Fibroblast of upper back skin (primary cell): ENCODE measurements at places on chromosomes 4 and X.

DNA sequence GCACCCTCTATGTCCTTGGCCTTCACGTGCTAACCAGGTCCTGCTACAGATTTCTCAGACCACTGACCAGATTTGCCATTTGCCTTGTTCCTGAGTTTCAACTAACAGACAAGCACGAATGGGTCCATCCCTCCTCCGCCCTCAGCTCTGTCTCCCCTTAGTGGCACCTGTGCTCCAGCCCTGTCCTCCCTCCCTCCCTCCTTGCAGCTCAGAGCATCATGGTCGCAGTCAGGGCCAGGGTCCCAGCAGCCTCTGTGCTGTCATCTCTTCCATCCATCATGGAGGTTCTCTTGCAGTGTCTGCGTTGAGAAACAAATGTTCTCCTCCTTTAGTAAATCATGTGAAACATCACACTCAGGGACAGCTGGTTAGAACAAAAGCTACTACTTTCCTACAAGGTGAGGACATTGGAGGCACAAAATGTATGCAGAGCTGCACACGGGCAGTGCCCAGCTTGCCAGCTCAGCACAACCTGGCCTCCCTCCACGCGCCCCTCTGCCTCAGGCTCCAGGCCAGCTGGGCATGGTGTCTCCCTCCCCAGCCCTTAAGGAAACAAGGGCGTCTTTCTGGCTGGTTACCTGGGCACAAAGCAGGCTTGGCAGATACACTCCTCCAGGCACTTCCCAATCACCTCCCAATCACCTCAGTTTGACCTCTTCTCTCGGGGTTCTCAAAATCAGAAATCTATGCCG is 79.5 kb upstream of the ATP6AP2 start:
- no peak for DNase-seq

GRCh38 chrX:39969819-39970504 is 127.8 kb downstream of the BCOR start:
- no peak for DNase-seq

GRCh38 chr4:146260521-146260920 is 46.2 kb downstream of the REELD1 start:
- no peak for DNase-seq

GRCh38 chr4:157020882-157021281 is 49.3 kb upstream of the PDGFC start:
- no peak for DNase-seq

- no peak for DNase-seq
Observed at GRCh38 chr4:98481167-98481566, 177.2 kb downstream of the TSPAN5 start.
